ENCODE measurements at places on chromosomes 5 and 9.

DNA sequence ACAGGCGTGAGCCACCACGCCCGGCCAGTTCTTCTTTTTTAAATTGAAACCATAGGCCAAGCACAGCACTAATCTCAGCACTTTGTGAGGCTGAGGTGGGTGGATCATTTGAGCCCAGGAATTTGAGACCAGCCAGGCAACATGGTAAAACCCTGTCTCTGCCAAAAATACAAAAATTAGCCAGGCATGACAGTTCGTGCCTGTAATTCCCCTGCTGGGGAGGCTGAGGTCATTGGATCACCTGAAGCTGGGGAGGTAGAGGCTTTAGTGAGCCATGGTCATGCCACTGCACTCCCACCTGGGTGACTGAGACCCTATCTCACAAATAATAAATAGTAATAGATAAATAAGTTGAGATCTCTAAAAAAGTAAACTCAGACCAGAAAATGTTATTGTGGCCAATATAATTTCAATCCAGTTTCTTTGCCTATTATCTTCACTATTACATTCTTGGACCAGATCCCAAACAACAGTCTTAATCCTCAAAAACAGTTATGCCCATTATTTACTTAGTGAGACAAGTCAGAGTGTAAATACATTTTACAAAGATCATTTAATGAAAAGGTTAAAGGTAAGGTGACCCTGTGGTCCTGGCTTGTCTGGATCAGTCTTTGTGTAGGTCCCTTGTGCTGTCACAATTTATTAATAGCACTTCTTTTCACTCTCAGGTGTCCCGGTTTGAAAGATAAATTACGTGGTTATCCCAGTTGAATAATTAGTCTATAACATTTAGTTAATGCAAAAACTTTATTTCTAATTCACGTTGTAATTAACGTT, 53.6 kb downstream of the RAB24 start:
- DNase-seq = no peak

DNA sequence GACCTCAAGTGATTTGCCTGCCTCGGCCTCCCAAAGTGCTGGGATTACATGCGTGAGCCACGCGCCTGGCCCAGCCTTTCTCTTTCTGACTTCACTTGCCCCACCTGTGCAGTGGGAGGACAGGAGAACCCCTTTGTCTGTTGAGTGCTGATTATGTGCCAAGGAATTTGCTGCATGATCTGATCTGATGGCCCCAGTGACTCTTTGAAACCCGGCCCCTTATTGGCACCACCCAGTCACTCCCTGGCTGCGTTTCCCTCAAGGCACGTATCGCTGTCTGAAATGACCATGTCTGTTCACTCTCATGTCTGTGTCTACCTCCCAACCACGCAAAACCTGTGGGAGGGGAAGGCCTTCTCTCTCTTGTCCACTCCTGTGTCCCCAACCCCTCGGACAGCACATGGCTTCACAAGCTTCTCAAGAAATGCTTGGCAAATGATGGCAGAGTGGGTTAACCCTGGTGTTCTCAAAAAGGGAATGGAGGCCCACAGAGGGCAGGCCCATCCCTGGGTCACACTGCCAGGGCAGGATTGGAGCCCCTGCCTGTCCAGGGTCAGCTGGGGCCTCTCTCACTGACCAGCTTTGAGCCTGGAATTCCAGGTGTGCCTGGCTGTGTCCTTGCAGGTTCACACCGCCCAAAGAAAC, 21.9 kb downstream of the NEK6 start:
- no peak for DNase-seq

DNA sequence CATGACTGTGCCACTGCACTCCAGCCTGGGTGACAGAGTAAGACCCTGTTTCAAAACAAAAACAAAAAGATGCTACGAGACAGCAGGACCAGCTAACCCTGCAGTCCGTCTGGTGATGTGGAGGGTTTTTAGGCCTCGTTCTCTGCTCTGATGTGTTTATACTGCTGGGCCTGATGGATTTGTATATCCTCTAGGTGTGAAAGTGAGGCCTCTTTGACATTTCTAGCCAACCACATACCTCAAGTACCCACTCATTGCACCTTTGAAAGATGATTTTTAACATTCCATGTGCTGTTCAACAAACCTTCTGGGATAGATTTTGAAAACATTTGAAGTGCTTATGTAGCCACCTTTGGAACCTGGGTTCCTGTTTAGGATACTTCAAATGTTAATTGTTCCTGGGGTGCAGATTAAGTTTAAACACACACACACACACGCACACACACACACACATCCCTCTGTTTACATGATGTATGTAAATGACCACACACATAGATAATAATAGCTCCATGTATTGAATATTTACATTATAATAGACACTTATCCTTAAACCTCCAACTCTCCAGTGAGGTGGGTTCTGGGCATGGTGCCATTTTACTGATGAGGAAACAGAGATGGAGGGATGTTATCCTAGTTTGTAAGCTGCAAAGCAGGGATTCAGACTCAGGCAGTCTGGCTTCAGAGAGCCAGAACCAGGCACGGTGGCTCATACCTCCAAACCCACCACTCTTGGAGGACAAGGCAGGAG, 48.8 kb upstream of the GOLPH3 start:
- no peak for DNase-seq

- DNase-seq = no peak
Observed at GRCh38 chr5:31225118-31225517, 31.6 kb downstream of the CDH6 start.

- DNase-seq = no peak
Observed at GRCh38 chr9:112015736-112016135, 119.1 kb downstream of the UGCG start.

DNA sequence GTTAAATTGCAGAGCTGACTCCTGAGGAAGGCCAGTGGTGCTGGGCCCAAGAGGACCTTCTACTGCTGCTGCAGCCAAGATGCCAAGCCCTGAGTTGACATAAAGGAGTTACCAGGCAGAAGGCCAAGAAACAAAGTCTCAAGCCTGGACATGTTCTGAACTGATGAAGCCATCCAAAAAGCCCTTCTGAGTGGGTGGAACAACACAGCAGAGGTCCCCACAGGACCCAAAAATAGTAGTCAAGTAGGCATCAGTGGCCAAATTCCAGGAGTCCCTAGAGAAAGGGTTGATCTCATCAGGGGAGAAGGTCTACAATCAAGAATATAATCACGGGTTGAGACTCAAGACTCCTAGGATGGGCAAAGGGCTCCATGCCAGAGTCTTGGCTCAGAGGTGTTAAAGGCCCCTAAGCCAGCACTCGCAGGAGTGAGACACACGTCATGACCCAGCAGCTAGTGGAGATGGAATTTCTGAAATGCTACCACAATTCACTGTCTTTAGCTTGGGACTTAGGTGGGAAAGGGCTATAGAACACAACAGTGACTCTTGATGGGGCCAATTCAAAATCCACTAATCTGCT, 119.7 kb downstream of the FANCC start:
- no peak for DNase-seq

GRCh38 chr5:149635394-149635793, 54.1 kb downstream of the ARHGEF37 start:
- DNase-seq = no peak

- DNase-seq = no peak
Observed at GRCh38 chr9:95852059-95853032, 23.1 kb upstream of the ERCC6L2 start.

GRCh38 chr5:58025809-58026208, 434.1 kb downstream of the PLK2 start:
- no peak for DNase-seq

DNA sequence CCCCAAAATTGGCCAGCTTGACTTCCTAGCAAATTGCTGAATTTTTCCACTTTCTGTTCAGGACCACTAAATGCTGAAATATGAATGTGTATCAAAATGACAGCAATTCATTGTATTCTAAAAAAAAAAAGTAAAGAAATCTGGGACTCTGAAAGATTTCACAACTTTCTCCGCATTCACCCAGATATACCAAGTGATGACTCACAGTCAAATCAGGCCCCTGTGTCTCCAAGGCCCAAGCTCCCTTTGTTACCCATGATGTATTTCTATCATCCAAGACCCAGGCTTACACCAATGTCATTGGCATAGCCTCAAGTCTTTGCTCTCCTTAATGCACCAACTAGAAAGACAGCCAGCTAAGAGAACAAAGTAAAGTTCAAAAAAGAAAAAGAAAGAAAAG, 493.9 kb downstream of the NTRK2 start:
- no peak for DNase-seq

DNA sequence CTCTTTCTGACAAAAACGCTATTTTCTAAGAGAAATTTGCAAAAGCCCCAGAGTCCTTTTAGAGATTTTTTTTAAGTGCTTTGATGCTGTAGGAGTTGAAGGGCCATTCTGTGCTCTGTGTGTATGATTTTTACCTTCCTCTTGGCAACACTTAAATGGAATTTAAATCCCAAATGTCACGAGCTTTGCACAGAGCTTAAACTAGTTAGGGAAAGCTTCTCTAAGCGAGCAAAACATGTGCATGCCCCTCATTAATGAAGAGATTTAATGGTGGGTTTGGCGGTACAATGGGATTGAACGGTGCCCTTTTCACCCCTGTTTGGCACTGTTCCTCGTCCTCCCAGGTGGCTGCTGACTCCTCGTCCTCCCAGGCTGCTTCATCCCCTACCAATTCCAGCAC, 220.7 kb downstream of the DRD1 start:
- no peak for DNase-seq

GRCh38 chr5:75654693-75655295, 43.5 kb downstream of the ANKDD1B start:
- no peak for DNase-seq

DNA sequence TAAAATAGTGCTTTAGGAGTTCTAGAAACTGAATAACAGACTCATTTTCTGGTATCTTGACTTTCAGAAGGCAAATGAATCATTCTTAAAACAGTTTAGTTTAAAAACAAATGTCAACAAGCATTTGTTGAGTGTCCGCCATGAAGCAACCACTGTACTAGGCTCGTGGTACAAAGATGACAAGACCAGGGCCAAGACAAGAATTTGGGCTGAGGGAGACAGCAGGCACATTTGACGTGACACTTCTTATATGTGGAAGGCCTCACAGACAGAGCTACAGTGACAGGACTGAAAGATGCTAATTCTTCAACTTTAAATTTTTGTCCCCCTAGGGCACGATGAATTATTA, 14.4 kb upstream of the ZNF131 start:
- DNase-seq = no peak

DNA sequence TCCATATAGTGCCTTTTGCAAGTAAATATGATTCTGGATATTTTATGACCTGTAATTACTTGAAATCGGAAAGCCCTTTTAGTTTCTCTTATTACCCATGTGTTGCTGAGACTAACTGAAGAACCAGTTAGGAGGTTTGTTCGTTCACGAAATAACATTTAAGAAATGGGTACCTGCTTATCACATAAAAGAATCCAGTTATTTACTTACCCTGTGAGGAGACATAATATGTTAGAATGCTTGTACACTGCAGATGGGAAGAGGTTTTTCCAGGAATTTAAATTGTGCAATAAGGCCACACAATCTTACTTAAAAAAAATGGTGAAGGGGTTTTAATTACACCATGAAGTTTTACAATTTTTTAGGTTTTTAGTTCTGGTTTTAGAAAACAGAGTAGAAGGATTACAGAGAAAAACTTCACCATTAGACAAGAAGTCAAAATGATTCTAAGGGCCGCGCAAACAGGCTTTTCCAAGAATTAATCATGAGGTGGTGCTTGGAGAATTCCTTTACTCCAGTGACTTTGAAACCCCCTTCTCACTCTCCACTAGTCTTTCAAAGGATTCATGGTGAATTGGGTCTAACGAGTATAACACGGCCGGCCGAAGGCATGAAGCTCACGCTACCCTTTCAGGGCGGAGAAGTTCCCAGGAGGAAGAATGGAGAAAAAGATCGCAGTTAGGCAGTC, 1.1 kb upstream of the PTGER4 start:
- no peak for DNase-seq

DNA sequence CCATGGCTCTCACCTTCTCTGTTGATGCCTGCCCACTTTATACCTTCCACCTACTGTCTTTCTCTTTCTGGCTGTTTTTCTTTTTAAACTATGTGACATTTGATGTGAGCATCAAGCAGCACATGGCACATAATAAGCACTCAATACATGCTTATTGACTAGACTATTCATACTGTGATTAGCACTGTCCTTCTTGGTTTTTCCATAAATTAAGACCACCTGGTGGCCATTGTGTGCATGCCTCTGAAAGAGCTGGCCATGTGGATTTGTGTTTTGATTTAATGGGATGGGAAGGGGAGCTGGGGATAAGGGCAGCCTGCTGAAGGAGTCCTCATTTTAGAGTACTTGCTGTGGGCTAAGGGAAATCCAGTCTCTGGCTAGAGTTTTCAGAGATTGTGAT, 79.4 kb downstream of the ARHGEF28 start:
- no peak for DNase-seq

DNA sequence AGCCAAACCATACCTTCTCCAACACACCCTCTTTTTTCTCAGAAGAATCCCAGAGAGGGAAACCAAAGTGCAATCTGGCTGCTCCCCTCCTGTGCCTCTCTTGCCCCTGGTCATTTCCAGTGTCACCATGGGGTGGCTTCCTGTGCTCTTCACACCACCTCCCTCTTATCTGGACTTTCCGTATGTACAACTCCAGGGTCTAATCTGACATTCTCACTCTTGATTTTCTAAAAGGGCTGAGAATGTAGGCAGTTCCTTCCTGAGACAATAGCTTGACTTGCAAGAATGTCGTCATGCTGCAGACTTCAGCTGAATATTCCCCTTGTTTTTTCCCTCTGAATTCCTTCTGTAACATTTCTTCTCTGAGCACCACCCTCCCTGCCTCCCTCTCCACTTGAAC, 110.2 kb downstream of the FBXL7 start:
- no peak for DNase-seq

DNA sequence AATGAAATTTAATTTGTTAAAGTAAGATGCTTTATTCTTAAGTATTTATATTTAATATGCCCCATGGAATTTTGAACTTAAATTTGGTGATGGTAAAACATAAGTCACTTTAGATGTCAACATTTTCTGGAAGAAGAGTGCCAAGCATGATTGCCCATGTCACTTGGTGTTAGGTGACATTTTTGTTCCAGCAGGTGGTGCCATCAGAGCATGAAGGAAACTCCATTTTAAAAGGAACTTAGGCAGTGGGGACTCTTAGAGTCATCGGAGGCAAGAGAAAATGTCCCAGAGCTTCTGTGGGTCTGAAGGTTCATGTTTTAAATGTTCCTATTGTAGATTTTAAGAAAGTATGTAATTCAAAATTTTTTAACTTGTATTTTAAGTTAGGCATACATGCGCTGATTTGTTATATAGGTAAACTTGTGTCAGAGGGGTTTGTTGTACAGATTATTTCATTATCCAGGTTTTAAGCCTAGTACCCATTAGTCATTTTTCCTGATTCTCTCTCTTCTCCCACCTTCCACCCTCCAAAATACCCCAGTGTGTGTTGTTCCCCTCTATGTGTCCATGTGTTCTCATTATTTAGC, 789.3 kb downstream of the SEMA5A start:
- DNase-seq = no peak

GRCh38 chr9:133029994-133030316, 842 bp upstream of the GTF3C5 start:
- DNase-seq = no peak

DNA sequence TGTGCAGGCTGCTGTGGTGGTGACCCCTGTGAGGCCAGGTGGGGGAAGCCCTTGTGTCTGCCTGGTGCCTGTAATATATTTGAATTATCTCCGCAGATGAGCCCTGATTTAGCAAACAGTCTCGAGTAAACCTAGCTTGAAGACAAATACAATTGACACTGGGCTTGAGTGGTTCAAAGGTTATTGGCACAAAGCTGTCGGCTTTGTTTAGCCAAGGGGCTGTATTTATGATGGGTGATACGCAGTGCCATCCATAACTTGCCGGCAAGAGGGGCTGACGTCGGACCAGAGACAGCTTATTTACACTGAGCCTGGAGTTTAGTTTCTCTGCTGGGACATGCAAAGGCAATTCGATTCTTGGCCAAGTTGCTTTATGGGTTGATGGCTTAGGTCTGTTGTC, 20.0 kb upstream of the PITX1 start:
- DNase-seq = no peak

GRCh38 chr5:178314061-178314660, 81.6 kb upstream of the PHYKPL start:
- DNase-seq = no peak

All from germinal center (tissue), 1 donor.